Fibroblast of skin of left biceps (primary cell): ENCODE measurements at places on chromosomes 3 and 15.

DNA sequence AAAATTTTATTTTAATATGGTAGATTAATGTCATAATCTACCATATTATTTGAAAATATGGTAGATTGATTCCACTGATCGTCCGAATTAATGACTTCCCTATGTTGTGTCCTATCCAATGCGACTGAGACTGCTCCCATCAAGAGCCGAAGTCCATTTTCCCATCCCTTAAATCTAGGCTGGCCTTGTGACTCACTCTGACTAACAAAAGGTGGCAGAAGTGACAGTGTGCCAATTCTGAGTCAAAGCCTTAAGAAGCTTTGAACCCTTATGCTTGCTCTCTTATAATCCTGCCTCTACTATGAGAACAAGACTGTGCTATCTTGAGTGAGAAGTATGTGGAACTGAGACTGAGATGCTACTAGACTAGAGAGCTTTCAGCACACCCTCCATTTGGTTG is 387.2 kb downstream of the ROBO1 start:
- DNase-seq = no peak

DNA sequence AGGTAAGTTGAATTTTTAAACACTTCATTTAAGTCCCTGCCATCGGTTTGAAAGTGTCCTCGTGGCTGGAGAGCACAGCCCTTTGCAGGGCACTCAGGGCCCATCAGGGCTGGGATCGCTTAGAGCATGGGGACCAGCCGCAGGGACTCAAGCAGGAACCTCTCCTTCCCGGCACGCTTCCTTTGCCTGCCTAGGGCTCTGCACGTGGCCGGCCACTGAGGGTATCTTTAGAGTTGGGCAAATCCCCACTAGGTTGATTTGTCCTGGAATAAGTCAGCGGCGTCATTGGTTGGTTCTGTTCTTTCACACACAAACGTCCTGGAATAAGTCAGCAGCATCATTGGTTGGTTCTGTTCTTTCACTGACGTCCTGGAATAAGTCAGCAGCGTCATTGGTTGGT is 131.6 kb downstream of the OCA2 start:
- no peak for DNase-seq

DNA sequence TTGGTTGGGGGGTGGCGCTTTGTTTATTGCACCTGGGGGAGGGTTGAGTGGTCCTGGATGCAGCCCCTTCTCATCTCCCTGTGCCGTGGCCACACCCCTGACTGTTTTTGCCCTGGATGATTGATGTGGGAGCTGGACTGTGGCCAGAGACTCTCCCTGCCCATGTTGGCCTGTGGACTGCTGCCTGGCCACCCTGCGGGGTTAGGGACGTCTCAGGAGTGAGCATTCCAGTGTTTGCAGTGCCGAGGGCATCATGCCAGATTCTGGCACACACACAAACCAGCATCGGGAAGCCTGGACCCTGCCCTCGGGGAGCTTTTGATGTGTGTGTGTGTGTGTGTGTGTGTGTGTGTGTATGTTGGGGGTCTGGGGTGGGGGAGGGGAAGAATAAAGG is 15.8 kb downstream of the APBA2 start:
- DNase-seq = no peak

DNA sequence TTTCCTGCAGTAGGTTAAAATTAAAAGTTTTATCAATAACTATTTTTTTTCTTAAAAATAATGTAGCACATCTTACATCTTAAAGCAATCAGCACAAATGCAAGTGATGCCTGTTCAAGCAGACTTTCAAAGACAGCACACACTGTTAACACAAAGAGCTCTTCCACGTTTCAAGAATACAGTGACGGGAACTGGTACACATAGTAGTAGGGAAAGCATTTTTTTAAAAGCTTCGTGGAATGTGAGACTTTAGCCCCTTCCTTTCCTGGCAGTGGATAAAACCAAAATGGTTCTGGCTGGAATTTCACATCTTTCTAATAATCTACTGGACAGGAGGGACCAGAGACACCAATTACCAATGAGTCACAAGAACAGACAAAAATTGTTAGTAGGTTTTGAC is 33.5 kb upstream of the SLC2A2 start:
- DNase-seq = no peak

DNA sequence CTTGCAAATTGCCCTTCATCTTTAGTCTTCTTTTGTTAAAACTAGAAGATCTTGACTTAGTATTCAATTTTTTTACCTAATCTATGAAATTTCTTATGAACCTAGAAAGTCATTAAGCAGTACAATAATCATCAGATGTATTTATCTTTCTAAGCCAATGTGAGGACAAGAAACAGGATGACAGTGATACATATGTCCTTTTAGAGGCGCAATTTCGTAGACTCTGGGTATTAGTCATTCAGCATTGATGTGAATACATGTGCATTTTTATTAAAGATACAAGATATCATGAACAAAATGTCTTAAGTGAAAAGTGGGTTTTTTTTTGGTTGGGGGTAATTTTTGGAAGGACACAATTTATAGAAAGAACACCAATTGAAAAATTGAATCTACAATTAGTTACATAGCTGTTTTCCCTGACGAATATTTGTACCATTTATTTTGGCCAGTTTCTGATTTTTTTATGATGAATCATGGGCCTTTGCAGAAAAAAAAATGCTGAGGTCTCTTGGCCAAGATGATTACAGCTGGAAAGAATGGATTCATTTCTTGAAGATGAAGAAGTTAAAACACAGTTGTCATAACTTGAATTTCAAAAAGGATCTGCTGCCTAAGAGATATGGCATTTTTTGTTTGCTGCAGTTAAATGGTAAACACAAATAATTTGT is 48.9 kb upstream of the AGTR1 start:
- peak; percentile 63 for DNase-seq

DNA sequence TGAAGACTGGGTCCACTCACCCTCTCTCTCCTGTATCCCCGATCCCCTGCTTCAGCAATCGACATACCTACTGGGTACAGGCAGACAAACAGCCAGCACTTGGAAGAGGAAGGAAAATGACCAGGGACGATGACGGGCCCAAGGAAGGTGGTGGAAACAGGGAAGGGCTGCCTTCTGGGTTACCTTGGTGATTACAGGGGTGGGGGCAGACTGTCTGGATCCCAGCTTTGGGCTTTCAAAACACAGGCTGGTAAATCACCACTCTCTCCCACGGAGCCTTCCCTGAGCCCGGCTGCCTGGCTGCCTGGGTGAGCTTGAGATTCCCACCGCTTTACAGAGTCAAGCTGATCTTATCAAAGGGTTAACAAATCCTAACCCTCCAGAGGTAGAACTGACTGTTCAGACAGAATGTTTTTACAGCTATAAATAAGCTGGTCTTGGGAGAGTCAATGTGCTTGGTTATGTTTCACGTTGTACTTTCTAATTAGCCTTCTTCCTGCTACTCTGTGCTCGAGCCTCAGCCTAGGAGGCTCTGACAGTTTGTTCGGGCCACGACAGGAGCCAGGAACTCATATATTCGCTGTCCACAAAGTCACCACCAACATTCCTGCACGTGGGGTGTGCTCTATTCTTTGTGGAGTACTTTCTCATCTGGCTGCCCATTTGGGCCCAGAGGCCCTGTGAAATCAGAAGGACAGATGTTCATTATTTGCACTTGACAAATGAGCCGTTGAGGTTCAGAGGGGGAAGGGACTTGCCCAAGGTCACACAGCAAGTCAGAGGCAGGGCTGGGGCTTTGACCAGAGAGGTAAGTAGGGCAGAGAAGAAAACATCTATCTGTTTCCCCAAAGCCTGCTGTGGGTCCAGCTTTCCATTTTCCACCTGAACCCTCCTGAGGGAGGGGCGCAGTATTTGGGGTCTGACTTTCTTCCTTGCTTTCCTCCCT is 63.5 kb downstream of the FEM1B start:
- no peak for DNase-seq
